Ammon's horn (tissue), 1 donor: ENCODE measurements at places on chromosomes 6 and 20.
A peak's percentile ranks its signal among the peaks of the same experiment; 100 is the strongest.

DNA sequence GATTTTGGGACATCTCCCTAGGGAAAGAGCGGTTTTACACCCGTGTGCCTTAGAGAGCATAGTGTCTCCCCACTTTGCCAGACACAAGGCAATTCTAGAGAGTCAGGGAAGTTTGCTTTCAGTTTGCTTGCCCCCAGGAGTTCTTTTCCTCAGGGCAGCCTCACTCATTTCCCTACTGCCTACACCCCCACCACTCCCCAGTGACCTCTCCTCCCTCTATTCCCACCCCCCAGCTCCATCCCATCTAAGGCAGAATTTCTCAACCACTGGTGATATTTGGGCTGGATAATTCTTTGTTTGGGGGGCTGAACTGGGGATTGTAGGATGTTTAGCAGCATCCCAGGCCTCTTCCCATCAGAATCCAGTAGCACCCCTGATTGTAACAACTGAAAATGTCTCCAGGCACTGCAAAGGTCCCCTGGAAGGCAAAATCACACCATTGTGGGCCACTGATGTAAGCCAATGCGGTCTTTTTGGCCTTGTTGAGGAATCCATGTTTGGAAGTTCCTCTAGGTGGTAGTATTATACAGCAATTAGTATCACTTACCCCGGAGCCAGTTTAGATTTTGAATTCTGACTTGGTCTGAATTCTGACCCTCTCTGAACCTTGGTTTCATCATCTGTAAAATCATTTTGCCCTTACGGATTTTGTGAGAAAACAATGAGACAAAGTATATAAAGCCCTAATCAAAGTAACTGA is 1.3 kb downstream of the EPPIN start:
- DNase-seq: peak; percentile 32

- DNase-seq: no peak
Observed at GRCh38 chr20:47790580-47790965, 5.3 kb upstream of the SULF2 start.

DNA sequence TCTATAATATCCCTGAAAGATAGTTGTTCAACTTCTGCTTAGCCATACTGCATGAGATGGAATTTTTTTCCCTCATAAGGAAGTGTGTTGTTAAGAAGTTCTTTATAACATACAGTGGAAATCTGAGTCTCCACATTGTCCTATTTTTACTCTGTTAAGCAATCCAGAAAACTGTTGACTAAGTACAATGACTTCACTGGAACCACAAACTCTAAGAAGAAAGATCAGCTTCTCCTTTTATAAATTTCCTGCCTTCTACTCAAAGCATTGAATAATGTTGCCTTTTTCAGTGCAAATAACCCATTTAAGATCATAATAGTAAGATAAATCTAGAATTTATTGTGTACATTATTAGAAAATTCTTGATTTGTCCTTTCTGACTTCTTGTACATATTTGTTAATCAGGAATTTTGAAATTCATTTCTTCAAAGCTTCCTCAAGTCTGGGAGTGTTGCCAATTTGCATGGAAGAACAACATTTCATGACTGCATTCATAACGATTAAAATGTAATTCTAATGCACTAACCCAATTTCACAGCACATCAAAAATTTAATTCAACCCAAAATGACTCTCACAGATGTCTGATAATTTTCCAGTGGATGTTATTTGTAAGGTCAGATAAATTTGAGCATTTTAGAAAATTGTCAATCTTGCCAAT is 45.6 kb upstream of the ANKEF1 start:
- DNase-seq: peak; percentile 34

- peak; percentile 91 for DNase-seq
Observed at GRCh38 chr20:41173161-41173721, 35.9 kb downstream of the PLCG1 start.

DNA sequence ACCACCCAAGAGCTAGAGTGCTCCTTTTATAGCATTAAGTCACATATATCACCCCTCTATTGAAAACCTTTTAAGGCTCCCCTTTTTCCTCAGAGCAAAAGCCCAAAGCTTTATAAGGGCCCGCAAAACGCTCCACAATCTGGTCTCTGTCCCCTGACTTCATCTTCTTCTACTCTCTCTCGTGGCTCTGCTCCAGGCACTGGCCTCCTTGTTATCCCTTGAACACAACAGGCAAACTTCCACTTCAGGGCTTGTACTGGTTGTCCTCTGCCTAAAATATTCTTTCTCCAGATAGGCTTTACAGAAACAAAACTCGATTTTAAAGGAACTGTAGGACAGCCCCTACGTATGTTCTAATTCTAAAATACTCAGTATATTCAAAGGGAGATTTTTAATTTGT is 44.0 kb upstream of the SPDEF start:
- DNase-seq: no peak

DNA sequence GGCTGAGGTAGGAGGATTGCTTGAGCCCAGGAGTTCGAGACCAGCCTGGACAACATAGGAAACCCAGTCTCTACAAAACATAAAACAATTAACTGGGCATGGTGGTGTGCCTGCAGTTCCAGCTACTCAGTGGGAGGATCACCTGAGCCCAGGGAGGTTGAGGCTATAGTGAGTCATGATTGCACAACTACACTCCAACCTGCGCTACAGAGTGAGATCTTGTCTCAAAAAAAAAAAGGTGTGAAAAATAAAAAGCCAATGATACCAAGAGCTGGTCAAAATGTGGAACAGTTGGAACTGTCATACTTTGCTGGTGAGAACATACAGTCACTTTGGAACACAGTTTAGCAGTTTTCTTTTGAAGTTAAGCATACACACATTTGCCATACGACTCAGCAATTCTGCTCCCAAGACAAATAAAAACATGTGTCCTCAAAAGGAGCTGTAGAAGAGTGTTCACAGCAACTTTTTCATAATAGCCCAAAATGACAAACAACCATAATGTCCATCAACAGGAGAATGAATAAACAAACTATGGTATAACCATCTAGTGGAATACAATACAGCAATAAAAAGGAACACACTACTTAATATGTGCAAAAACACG is 21.6 kb upstream of the FKBP5 start:
- no peak for DNase-seq

GRCh38 chr6:44470746-44471145 is 83.2 kb downstream of the CDC5L start:
- no peak for DNase-seq

DNA sequence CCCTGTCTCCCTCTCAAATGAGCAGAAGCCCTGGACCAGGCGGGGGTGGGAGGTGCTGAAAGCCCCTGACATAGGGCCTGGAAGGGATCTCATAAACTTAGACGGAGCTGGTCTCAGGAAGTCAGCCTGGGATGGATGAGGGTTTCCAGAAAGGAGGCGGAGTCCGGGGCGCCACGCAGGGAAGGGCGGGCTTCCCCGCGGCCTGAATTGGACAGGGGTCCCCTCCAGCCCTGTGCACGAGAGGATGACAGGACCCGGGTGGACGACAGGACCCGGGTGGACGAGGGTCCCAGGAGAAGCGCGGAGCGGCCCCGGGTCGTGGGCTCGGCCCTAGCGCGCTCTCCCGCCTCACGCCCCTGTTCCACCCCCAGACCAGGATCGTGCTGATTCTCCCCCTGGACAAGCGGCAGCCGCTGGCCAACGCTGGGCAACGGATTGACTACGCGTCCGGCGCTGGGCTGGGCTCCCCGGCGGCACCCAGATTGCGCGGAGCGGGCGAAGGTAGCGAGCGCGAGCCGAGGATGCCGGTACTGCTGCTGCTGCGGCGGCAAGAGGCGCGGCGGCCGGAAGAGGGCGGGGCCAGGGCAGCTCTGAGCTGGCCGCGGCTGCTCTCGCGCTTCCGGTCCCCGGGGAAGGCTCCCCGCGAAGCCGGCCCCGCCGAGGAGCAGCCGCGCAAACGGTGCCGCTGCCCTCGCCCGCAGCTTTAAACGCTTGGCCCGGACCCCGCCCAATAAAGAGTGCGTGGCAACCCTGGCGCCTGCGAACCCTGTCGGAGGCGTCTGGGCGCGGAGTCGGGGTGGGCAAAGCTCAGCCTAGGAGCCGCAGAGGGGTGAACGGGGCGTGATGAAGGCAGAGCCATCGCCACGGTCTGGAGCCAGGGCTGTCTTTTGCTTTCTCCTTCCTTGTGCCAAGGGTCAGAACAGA is 1.3 kb downstream of the C20orf144 start:
- peak; percentile 88 for DNase-seq

DNA sequence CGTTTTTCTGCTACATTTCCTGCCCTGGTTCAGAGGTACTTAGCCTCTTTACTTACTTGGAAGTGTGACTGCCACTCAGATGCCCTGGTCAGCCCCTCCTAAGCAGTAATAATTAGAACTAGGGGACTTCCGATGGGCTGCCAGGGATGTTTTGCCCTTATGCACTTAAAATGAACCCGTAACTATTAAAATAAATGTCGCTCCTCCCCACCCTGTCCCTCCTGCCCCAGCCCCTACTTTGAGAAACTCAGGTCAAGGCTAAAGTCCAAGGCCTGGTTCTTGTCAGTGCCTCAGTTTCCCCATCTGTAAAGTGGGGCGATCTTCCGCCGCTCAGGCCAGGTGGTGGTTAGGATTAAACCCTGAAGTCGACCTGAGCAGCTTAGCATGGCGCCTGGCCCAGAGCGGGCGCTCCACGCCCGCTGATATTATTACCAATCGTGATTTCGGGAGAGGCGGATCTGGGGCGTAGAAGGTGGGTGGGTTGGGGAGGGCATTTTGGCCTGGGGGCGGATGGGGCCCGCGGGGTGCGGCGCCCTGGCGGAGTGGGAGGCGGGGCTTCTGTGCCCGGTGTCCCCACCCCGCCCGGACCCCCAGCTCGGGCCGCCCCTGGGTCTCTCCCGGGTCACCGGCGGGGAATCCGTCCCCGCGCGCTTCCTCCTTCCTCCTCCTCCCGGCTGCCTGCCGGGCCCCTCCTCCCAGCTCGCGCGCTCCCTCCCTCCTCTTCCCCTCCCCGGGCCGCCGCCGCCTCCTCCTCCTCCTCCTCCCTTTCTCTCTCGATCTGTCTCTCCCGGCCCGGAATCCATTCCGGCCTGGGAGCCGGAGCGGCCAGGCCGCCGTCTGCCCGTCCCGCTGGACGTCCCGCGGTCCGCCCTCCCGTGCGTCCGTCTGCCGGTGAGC is at the start of gene SRC:
Gene SRC (plus strand): TSS at position 802 of the 897 bp plus-strand sequence. CDS start 38,014 bp downstream, outside the sequence.
- peak; percentile 76 for DNase-seq
